ENCODE measurements at places on chromosomes 4 and X.

DNA sequence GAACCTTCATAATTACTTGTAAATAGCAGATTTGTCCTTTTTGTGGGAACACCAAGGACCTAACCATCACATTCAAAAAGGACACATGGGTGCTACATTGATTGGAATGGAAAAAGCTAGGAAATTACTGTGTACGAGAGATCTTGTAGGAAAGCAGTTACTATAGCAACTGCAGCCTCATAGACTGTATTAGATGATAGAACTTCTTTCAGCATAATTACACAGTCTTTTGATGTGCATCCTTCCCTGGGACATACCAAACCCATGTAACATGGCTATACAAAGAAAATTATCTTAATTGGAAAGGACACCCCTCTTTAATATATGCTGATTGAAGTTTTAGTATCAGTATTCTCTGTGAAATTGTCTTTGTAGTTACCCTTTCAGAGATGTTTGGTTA lies 130.7 kb upstream of the CTSO start:
- DNase-seq, result no peak

- no peak for DNase-seq
Measured at GRCh38 chr4:87224141-87224923, 3.9 kb upstream of the KLHL8 start.

- DNase-seq, result no peak
Measured at GRCh38 chr4:161828061-161828460, 335.7 kb downstream of the FSTL5 start.

GRCh38 chrX:38817004-38817703 lies 15.9 kb downstream of the MID1IP1 start:
- DNase-seq, result no peak

- DNase-seq, result no peak
Measured at GRCh38 chr4:1779588-1780382, 13.3 kb upstream of the FGFR3 start.

DNA sequence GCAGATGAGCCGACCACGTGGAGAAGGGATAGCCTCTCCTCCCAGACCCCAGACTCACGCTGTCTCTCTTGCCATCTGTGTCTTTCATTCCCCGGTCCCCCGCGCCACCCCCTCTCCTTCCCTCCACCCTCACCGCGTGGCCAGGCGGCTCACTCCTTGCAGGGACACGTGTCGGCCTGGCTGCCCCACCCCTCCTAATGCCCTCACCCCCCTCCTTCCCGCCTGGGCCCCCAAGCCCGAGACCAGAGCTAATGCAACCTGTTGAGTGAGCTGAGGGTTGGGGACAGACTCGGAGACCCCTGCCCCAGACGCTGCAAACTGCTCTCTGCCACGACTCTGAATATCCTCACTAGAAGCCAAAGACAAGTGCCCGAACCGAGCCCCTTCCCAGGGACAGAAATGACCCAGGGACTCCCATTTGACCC lies 1.8 kb downstream of the SLC38A5 start:
- no peak for DNase-seq

DNA sequence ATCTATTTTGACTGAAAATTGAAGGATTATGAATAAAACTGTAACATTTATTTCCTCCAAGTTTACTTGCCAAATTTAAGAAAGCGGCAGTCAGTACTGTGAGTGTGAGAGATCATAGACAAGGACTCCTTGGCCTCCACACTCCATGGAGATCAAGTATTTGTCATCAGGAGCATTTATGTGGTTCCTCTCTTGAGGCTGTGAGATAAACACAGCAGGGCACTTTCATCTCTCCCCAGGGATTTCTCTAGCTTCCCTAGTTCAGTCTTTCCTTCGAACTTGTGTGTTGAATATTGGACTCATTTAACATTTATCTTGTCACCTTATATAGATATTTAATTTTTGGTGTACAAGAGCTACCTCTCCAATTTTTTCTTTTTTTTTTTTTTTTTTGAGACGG lies 40.8 kb downstream of the PDE5A start:
- DNase-seq, result no peak

DNA sequence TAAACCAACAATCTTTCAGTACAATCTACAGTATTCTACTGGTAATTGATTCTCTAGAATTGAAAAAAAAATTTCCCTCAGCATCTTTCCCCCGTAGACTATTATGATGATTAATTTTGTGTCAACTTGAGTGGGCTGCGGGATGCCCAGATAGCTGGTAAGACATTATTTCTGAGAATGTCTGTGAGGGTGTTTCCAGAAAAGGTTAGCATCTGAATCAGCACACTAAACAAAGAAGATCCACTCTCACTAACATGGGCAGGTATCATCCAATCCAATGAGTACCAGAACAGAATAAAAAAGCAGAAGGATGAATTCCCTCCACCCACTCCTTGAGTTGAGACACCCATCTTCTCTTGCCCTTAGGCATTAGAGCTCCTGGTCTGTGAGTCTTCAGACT lies 186.1 kb upstream of the MAB21L2 start:
- DNase-seq, result no peak

All from NCI-H2171 (cell line).